CD4-positive, alpha-beta T cell (primary cell): ENCODE measurements at places on chromosomes 6 and 20.
A peak's percentile ranks its signal among the peaks of the same experiment; 100 is the strongest.

- no peaks in the 10 kb centered on the region for H3K4me1 ChIP-seq
- no peaks in the 10 kb centered on the region for H3K36me3 ChIP-seq
- no peak overlapping the region for H3K27ac ChIP-seq
- H3K4me3 ChIP-seq, result no peak overlapping the region
- no peak for DNase-seq
Measured at GRCh38 chr6:84847390-84848160, 83.2 kb upstream of the TBX18 start.

GRCh38 chr20:17797161-17797560 is 97.4 kb downstream of the BANF2 start:
- DNase-seq, result no peak
- H3K27ac ChIP-seq, result no peak overlapping the region
- H3K4me3 ChIP-seq, result no peak overlapping the region
- no peaks in the 10 kb centered on the region for H3K4me1 ChIP-seq
- no peaks in the 10 kb centered on the region for H3K27me3 ChIP-seq

DNA sequence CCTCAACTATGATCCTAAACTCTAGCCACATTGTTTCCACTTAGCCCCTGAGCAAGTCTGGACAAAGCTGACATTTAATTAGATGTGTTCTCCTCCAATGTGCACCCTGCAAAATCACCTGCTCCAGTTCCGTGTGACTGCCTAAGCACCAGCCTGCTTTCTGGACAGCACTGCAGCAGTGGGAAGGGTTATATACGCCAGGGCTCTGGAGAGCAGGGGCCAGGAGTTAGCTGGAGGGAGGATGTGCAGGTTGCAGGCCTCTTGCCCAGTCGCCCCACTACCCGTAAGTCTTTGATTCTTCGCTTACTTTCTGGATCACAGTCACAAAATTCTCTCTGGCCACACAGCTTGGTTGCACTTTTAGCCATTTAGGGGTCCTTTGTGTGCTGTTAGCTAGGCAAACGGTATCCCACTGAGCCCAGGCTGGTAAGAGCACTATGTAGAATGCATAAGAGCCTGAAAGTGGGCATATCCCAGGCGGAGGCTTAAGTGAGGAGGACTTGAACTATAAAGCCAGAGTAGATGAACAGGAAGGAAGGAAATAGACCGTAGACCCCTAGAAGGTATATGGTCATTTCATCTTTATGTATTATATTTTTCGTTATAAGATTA is 10.7 kb upstream of the PLEKHG1 start:
- H3K4me3 ChIP-seq, result no peak overlapping the region
- DNase-seq, result no peak
- no peaks in the 10 kb centered on the region for H3K36me3 ChIP-seq
- no peaks in the 10 kb centered on the region for H3K27me3 ChIP-seq

DNA sequence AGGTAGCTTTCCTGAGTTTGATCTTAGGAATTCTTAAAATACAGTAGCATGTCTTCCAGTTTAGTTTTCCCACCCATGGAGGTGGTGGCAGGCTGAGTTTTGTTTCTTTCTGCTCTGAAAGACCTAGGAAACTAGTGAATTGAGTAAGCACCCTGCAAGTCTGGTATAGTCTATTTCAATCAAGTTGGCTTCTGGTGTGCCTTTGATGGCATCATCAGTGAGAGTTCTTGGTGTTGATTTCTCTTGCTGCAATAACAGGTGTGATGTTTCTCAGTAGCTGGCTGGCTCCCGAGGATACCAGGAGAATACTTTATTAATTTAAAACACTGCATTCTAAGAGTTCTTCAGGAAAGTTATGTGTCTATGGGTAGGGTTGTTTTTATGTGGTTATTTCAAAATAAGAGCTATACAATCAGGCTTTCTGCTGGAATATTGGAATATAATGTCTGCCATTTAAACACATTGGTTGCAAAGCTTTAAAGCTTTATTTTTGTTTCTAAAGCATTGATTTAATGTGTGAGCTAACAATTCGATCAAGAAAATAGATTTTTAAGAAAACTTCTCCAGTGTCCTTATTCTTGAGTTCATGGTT is 19.0 kb downstream of the VAPB start:
- peak overlapping the region; percentile 32 for H3K27ac ChIP-seq
- DNase-seq, result peak; percentile 44
- no peak overlapping the region for H3K4me3 ChIP-seq
- peaks cover 18% of the 10 kb centered on the region for H3K4me1 ChIP-seq

GRCh38 chr6:109092074-109092473 is 2.6 kb downstream of the SESN1 start:
- H3K27me3 ChIP-seq, result no peaks in the 10 kb centered on the region
- H3K36me3 ChIP-seq, result no peaks in the 10 kb centered on the region
- peaks cover 15% of the 10 kb centered on the region for H3K4me1 ChIP-seq

DNA sequence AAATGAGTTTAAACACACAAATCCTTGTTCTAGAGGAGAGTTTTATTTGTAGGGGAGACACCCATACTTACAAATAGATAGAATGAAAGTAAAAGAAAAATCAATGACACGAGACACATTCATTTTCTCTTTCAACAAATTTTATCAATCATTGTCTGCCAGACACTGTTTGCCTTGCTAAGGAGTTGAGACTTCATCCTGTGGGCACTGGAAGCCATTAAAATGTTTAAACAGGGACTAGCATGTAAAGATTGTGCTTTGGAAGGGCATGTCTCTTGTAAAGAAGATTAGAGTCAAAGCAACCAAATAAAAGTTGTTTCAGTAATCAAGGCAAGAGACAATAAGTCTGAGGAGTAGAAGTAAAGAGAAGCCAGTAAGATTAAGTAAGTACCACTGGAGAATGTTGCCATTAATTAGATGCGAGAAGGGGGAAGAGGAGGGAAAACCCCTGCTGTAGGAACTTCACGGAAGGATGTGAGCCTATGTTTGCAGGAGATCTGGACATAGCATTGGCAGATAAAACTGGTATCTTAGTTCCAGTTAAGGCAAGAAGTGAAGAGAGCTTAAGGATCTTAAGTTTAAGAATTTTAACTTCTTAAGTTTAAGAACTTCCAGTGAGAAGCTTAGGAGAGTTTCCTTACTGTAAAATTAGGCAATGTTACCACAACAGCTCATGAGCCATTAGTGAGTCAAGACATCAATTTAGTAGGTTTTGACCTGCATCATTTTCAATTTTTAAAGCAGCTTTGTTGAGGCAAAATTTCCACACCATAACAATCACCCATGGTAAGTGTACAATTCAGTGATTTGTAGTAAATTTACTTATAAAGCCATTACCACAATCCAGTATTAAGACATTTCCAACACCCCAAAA is 117.0 kb upstream of the UST start:
- H3K4me1 ChIP-seq, result no peaks in the 10 kb centered on the region
- no peaks in the 10 kb centered on the region for H3K36me3 ChIP-seq
- no peak for DNase-seq
- H3K4me3 ChIP-seq, result no peak overlapping the region

DNA sequence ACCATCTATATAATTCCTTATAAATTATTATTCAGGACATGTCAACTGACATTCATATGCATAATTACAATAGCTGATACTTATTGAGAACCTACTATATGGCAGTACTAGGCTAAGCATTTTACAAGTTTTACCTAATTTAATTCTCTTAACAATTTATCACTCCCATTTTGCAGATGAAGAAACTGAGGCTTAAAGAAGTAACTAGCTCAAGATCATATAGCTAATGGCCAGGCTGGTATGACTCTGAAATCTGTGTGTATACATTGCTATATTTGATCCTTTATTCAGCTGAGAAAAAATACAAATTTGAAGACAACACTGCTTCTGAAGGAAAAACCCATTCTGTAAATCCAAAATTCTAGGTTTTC is 85.0 kb downstream of the CRYBG1 start:
- H3K4me3 ChIP-seq, result no peak overlapping the region
- no peaks in the 10 kb centered on the region for H3K36me3 ChIP-seq
- H3K4me1 ChIP-seq, result peaks cover 9% of the 10 kb centered on the region
- H3K27ac ChIP-seq, result no peak overlapping the region
